ENCODE measurements at places on chromosomes 12 and 14. TPM values are rescaled to one million over a fixed set of nuclear protein-coding genes. Genes with fewer than 3 reads are reported as not detected.

The SMCO2 gene
- not detected for total RNA-seq

The KLRF1 gene
- total RNA-seq, result not detected

The TESPA1 gene
- total RNA-seq, result under 0.01 TPM

- no peak for DNase-seq
These were observed at the start of gene KIF26A for GRCh38 chr14:104138098-104138717. KIF26A (plus strand) TSS chr14:104138587; CDS start chr14:104138723, 136 bp downstream.

GRCh38 chr14:55889124-55889523 is 229.1 kb upstream of the PELI2 start:
- DNase-seq, result no peak

DNA sequence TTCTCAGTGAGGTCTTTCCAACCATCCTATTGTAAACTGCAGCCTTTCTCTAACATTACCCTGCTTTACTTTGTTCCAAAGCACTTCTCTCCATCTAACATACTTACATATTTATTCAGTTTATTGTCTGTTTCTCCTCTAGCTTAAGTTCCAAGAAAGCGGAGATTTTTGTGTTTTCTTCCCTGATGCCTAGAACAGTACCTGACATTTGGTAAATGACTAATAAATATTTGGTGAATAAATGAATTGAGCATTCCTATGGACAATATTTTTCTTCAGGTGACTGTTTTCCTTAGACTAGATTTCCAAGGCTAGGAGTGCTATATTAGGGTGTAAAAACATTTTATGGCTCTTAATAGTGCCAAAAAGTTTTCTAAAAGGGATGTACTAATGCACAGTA is 2.4 kb downstream of the RACGAP1 start:
- DNase-seq, result no peak

- DNase-seq, result no peak
These were observed 27.1 kb downstream of the CCDC92 start for GRCh38 chr12:123945287-123946151.

GRCh38 chr14:80586131-80586530 is 355.4 kb downstream of the CEP128 start:
- DNase-seq, result no peak

All from RPMI7951 (cell line).